ENCODE measurements at places on chromosomes 13 and 19.

DNA sequence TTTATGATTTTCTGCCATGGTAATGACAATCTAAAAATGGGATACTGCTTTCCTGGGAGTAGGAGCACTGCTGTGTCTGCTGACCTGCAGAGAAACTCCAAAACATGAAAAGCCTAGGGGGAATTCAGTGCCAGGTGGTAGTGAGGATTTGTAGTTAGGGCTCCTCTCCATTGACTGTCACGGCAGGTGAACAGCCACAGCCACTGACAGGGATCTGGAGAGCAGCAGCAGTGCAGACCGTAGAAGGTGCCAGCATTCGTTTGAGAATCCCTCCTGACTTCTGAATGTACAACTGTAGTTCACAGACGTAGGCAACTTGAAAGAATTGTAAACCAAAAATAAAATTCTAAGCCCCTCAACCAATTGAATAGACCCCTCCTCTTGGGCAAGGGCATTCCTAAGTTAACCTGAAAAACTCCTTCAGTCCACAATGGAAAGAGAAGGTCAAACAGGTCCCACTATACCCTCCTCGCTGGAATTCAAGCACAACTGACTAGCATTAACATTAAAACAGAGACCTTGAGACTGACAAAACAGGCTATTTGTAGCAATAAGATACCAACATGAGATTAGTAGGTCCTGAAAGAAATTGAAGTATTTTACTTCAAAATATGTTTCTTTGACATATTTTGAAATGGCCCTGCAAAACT is 1328.8 kb downstream of the OLFM4 start:
- DNase-seq, result no peak

DNA sequence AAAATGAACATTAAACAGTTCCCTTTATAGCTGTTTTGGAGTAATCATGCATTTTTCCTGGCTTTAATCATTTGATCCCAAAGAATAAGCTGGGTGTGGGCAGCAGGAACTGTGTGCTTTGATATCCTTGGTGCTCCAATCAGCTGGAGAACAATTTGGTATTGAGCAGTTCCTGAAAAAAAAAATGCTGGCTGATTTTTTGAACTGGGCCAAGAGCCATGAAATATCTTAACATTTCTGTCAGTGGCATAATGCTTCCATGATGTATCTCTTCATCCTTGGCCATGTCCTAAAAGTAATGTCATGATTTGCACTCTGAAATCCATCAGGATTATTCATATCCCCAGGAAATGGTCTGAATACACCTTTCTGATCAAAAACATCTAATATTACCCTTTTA is 134.7 kb downstream of the LHFPL6 start:
- DNase-seq, result no peak

DNA sequence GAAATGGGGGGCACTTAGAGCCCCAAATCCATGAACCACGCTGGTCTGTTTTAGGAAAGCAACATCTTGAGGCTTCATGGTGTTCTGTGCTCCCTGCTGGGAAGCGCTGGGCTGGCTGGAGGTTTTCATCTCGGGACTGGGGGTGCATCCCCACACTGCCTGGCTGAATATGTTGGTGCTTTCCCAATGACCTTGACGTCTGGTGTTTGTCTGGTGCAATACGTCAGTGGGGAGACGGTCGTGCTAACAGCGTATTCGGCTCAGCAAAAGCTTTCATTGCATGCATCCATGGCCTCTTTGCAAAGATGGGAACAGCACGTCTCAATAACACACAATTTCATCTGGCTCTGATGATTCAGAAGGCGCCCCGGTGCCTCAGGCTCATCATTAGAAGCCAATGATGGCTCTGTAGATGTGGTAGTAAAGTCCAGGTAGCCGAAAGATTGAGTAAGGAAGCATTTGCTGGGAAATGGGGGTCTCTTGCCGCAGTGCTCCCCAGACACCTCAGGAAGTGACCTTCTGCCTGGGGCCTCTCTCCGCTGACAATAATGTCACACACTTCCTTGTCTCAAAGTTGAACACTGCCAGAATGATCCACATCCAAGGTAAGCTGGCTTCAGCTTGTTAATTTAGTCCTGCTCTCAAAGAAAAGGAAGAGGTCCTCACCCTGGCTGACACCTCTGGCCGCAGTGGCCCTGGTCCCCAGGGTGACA is 97.7 kb downstream of the ING1 start:
- no peak for DNase-seq

DNA sequence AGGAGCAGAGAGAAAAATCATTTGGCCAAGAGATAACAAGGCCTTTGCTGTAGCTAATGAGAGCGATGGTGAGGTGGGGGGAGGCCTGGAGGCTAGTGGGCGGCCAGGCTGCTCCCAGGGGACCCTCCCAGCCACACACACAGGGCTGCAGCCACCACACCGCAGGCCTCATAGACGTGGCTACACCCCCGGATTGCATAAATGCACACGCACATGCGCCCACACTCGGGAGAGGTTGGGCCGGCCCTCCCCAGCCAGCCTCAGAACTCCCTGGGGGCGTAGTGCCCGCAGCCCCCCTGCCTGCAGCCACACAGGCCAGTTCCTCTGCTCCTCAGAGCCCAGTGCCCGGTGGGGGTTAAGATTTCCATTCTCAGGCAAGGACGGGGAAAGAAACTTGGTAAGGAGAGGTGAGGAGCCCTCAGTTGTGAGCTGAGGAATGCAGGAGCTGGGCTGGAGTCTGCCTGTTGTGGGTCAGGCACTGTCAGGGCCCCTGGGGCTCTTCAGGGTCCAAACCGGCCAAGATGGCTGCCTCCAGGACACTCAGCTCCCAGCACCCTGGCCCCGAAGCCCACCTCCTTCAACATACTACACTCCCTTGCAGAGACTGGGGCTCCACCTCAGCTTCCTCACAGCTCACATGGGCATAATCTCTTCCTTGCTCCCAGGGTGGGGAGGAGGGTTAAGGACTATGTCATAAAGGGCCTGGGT is 8.0 kb downstream of the PTH2 start:
- DNase-seq, result no peak

GRCh38 chr13:50594276-50595051 is 249.0 kb downstream of the DLEU7 start:
- peak; percentile 36 for DNase-seq

DNA sequence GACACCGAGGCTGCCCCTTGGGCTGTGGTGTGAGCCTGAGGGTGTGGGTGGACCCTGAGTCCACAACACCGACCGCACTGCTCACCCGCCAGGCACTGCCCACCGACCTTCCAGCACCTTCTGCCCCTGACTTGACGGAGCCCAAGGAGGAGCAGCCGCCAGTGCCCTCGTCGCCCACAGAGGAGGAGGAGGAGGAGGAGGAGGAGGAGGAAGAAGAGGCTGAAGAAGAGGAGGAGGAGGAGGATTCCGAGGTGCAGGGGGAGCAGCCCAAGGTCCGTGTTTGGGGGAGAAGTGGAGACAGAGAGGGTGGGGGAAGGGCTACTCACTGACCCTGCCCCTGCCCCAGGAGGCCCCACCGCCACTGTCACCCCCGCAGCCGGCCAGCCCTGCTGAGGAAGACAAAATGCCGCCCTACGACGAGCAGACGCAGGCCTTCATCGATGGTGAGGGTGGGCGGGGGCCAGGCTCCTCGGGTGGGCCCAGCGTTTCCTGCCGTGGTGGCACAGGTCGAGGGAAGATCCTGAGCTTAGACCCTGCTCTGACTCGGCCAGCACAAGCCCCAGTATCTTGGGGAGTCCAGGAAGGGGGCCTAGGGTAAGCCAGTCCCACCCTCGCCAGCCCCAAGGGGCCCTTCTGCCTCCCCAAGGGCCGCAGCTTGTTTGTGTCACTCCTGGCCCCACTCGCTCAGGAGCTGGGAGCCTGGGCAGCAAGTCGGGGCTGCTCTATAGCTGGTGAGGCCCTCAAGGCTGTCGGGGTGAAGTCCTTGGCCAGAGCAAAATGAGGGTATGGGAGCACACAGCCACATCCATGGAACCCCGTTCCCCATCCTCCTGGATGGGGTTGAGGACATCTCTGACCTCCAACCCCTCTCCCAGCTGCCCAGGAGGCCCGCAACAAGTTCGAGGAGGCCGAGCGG is 12.2 kb downstream of the PRKCSH start:
- DNase-seq, result no peak

DNA sequence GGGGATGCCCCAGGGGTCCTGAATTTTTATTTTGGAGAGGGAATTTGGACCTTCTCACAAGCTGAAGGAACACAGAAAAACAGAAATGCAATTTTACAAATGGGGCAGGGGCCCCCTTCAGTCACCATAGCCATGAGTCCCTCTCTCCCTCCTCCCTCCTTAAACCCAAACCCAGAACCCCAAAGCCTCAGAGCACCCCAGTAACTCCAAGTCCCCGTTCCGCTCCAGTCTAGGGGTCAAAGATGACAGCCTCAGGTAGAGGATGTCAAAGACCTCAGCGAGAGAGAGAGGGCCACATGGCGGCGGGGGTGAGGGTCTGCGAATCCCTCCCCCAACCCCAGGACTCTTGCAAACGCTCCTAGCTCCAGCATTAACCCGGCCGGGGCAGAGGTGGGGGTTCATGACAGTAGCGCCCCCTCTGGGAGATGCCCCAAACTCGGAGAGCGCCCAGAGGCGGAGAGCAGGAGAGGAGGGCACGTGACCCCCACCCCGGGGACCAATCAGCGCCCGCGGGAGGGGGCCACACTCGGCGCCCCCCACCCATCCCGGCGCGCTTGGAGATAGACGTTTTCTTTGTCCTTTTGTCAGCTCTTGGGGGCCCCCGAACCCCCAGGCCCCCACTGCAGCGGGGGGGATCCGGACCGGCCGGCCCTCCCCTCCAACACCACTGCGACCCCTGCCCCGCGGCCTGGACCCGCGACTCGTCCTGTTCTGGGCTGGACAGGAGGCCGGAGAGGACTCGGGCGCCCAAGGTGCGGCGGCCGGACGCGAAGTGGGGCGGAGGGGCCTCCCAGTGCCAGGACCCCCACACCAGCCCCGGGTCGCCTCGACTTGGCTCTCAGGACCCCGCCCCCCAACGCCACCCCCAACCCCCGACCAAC is 20.8 kb upstream of the SEMA6B start:
- DNase-seq, result no peak

- DNase-seq, result no peak
Measured at GRCh38 chr19:33390101-33390907, 16.8 kb downstream of the CEBPG start.

GRCh38 chr13:24706886-24707585 is 26.8 kb downstream of the ATP12A start:
- DNase-seq, result no peak

- DNase-seq, result no peak
Measured at GRCh38 chr19:10107817-10108367, 1.7 kb downstream of the PPAN start.

- no peak for DNase-seq
Measured at GRCh38 chr13:79659121-79659521, 178.2 kb downstream of the NDFIP2 start.

DNA sequence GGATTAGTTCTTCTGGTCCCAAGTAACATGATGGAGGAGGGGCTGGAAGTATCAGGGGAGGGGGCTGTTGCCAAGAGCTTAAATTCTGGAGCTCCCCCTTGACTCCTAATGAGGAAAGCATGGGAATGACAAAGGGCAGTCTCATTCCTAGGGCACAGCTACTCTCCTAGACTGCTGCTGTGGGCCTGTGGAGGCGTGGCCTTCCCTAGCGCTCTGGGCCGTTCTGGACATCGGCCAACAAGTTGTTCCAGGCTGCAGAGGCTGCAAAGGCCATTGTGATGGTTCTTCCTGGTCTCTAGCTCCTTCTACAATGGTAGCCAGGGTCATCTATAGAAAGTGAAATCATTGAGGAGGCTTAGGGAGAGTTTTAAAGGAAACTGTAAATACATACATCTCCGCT is 916.6 kb downstream of the DIAPH3 start:
- DNase-seq, result no peak

DNA sequence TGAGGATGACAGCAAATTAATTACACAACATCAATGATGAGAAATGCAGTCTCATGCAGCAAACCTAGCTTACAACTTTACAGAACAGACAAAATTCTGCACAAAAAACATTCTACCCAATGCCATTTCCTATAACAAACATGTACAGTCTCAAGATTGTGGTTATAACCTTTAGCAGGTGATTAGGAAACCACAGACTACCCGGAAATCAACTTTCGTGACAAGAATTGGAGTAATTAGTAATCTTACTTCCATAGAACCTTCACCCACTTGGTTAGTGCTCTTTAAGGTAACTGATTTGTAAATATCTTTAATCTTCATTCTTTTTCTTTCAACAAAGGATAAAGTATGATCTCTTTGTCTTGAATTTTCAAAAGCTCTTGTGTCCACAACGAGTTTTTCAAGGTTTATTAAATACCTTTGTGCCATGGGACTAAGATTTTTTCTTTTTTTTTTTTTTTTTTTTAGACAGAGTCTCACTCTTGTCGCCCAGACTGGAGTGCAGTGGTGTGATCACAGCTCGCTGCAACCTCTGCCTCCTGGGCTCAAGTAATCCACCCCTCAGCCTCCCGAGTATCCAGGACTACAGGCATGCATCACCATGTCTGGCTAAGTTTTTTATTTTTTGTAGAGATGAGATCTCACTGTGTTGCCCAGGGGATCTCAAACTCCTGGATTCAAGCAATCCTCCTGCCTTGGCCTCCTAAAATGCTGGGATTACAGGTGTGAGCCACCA is 78.8 kb downstream of the MAP4K1 start:
- no peak for DNase-seq

DNA sequence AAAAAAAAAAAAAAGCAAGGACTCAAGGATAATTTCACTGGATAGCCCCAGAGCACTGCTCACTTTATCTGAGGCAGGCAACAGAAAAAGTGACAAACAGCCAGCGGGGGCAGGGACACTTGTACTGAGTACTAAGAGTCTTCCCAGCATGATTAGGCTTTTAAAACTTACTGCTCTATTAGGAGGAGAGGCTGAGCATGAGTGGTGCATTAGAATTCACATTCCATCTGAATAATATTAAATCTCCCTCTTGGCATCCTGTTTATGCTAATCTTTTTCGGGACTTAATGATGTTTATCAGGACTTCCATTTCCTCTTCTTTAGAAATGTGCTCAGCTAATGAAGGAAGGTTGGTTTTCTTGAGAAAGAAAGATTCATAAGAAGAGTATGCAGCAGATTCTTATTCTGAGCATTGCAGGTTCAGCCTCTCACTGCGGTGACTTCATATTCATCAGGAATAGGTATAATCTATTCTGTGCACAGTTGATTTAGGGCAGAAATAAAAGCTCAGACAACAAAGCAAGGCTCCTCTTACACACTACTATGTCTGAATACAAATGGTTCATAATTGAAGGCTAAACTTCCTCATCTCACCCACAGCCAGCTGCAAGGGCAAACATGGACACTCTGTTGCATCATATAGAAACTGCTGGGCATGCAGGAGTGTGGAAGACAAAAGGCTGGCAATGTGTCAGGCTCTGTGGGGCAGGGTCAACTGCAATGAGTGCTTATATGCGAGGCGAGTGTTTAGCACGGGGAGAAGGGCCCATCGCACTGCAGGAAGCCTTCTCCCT is 107.0 kb downstream of the KL start:
- DNase-seq, result no peak

GRCh38 chr19:7533925-7534480 is 1.5 kb upstream of the PNPLA6 start:
- no peak for DNase-seq

GRCh38 chr13:97945792-97946419 is 7.6 kb upstream of the IPO5 start:
- no peak for DNase-seq

- no peak for DNase-seq
Measured at GRCh38 chr13:53110181-53110580, 81.6 kb downstream of the OLFM4 start.

- no peak for DNase-seq
Measured at GRCh38 chr19:32373585-32374295, 28.3 kb downstream of the ZNF507 start.

- DNase-seq, result no peak
Measured at GRCh38 chr13:104105418-104106355, 1039.5 kb upstream of the SLC10A2 start.

GRCh38 chr19:10105509-10106099 is 558 bp upstream of the PPAN start:
- DNase-seq, result no peak

GRCh38 chr19:35963514-35963913 is 27.3 kb downstream of the LRFN3 start:
- no peak for DNase-seq

All from NCI-H187 treated with DMSO at 0.1 percent for 48 hours (cell line).